ENCODE measurements at places on chromosomes 1 and 21. TPM values are rescaled to one million over a fixed set of nuclear protein-coding genes. Genes with fewer than 3 reads are reported as not detected.

DNA sequence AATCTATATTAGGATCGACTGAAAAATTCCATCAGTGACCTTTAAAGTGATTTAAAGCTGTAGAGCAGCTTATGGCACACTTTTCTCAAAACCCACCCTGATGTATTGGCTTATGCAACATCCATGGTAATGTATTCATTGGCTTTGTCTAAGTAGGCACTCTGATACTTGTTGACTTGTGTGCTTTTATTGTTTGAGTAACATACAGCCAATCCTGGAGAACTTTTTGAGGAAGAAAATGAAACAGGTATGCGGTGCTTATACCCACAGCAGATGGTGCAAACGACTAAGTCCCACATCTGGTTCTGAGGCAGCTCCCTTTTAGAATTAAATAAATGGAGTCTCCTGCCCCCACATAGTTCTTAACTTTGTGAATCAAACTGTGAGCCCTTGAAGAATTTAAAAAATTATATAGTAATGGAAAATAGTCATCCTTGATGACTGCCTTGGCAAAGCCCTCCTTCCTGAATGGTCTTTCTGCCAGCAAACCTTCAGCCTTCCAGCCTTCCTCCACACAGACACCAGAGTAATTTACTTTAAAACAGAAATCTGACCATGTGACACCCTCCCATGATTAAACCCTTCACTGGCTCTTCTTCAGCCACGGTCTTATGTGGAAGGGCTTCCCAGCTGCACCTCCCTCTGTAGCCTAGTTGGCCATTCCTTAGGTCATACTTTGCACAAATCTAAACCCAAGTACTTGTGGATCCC is 116.0 kb downstream of the BCAR3 start:
- H3K27me3 ChIP-seq: no peaks in the 10 kb centered on the region
- peaks cover 35% of the 10 kb centered on the region for H3K36me3 ChIP-seq
- peak overlapping the region; percentile 68 for H3K27ac ChIP-seq

Gene NMNAT2
- 40.0 TPM for total RNA-seq

DNA sequence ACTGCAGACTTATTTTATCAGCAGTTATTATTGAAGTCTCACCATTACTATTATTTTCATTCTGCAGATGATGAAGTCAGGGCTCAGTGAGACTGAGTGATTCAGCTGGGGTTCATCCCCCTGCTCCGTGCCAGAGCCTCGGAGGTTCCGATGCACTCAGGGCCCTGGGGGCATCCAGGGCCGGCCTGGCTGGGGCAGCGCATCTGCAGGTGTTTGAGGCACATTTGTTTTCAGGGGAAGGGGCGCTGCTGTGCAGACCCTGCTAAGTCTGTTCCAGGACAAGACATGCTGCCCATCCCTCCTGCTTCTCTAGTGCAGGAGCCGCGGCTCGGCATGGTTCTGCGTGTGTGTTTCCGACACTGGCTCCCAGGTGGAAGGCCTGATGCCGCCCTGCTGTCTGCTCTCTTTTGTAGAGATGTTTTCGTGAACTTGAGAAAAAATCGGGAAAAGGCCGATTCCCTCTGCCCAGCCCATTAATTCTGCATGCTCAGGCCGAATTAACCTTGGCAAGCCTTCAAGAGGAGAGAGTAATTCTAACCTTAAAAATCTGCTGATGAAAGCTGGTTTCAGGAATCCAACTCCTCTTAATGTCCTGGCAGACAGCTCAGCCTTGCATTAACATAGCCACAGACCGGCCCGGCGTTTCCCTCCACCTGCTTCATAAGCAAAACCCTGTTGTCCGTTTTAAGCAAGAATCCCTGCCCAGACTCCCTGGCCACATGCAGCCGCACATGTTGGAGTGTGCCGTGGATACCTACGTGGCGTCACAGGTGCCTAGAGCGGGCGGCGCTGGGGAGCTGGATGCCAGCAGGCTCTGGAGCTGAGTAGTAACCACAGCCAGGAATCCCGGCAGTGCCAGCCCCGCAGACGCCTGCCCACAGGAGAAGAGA is 316.0 kb upstream of the VAMP3 start:
- H3K36me3 ChIP-seq: no peaks in the 10 kb centered on the region
- H3K27ac ChIP-seq: no peak overlapping the region
- no peak overlapping the region for H3K4me3 ChIP-seq
- H3K4me1 ChIP-seq: peaks cover 10% of the 10 kb centered on the region
- no peaks in the 10 kb centered on the region for H3K27me3 ChIP-seq

Gene FCAMR
- not detected for total RNA-seq

DNA sequence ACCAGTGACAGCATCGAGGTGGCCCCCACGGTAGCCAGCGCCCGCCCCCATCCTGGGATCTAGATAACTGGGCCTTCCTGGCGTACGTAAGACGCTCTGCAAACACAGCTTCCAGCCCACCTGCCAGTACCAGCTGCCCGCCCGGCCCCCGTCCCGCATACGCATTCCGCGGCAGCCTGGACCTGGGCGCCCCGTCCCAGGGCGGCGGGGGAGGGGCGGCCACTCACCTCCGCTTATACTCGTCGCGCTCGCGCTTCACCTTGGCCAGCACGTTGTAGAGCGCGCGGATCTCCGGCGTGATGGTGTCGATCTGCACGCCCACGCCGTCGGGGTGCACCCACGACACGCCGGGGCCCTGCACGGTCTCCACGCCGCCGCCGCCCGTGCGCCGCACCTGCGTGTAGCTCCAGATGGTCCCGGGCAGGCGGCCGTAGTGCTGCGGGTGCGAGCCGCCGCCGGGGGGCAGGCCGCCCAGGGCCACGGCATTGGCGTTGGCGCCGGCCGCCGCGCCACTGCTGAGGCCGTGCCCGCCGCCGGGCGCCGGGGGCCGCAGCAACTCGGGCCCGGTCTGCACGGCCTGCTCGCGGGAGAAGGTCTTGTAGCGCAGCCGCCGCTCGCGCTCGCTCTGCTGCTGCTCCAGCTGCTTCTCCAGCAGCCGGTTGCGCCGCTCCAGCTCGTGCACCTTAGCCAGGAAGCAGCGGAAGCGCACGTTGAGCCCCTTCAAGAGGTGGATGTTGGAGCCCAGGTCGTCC is 859 bp downstream of the IFFO2 start:
- H3K27me3 ChIP-seq: no peaks in the 10 kb centered on the region
- H3K4me3 ChIP-seq: peak overlapping the region; percentile 75
- peak overlapping the region; percentile 70 for H3K27ac ChIP-seq
- no peaks in the 10 kb centered on the region for H3K36me3 ChIP-seq
- no peaks in the 10 kb centered on the region for H3K4me1 ChIP-seq
- no peak for DNase-seq

DNA sequence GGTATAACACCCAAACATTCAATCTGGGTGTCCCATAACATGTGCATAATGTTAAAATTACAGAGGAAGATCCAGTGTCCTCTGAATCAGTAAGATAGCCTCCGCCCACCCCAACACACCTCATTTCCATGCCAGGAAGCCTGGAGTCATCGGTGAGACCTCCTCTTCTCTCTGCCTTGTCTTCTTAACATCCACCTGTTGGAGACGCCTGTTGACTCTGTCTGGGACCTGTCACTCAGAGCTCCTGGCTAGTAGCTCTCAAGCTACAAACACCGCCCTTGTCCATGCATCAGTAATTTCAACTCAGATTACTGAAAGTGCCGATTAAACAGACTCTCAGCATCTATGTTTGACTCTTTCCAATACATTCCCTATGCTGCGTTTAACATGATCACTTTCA is 27.4 kb downstream of the KCNJ15 start:
- no peak for DNase-seq
- H3K36me3 ChIP-seq: no peaks in the 10 kb centered on the region
- H3K4me1 ChIP-seq: no peaks in the 10 kb centered on the region
- H3K4me3 ChIP-seq: no peak overlapping the region
- no peak overlapping the region for H3K27ac ChIP-seq
- no peaks in the 10 kb centered on the region for H3K27me3 ChIP-seq

Gene WNT3A
- not detected for total RNA-seq

Measured in right atrium auricular region (tissue), 2 donors.